ENCODE measurements at places on chromosomes 3 and 15. TPM values are rescaled to one million over a fixed set of nuclear protein-coding genes. Genes with fewer than 3 reads are reported as not detected.

RAB6B gene
- 9.5 TPM for total RNA-seq

ARGFX gene
- not detected for total RNA-seq

OIP5 gene
- total RNA-seq, result 0.40 TPM

NME9 gene
- 1.3 TPM for total RNA-seq

DNA sequence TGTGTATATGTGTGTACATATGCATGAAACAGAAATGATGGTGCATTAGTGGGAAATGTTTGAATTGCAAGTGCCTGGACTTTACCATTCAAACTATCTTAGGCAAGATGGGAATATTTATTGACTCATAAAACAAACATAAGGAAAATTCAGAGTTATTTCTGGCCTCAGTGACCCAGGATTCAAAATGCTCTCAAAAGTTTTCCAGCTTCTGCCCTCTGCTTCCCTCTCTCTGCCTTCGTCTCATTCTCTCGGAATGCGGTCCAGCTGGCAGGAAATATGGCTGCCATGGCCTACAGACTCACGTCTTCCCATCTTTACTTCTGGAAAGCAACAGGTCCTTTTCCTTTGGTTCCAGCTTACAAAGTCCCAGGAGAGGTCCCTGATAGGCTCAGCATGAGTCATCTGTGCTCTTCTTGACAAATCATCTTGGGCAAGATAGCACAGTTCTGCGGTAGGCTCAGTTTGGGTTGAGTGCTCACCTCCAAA lies 8.7 kb upstream of the ZNF774 start:
- DNase-seq, result no peak

- no peak for DNase-seq
These were observed 502.9 kb downstream of the PDCD6IP start for GRCh38 chr3:34301313-34301712.

GRCh38 chr3:64022451-64023186 lies 675 bp downstream of the PSMD6 start:
- no peak for DNase-seq

DNA sequence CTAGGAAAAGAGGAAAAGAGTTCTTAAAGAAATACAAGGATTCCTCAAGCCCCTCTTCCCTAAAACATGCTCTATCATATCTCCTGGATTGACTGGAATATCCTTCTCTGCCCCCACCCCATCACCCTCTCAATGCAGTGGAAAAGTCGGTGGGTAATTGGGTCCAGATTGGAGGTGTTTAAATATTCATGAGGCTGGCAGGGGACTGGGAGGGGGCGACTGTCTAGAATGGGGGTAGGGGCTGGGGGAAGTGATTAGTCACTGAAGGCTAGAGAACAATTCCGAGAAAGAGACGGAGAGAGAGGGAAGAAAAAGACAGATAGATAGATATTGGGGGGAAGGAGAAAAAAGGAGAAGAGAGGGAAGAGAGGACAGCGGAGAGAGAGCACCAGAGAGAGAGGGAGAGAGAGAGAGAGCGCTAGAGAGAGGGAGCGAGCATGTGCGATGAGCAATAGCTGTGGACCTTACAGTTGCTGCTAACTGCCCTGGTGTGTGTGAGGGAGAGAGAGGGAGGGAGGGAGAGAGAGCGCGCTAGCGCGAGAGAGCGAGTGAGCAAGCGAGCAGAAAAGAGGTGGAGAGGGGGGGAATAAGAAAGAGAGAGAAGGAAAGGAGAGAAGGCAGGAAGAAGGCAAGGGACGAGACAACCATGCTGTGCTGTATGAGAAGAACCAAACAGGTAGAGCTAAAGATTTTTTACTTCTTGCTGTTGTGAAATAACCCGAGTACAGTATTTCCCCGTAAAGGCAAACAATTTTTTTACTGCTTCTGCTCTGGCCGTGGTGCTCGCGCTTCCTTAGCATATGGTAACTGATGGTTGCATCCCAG lies at the start of gene GAP43:
TSS of gene GAP43 (plus strand) at position 467 of the 825 bp plus-strand sequence. CDS start at position 647, 180 bp downstream.
- peak; percentile 61 for DNase-seq

- no peak for DNase-seq
These were observed 18.5 kb downstream of the VIPR1 start for GRCh38 chr3:42520906-42521305.

DNA sequence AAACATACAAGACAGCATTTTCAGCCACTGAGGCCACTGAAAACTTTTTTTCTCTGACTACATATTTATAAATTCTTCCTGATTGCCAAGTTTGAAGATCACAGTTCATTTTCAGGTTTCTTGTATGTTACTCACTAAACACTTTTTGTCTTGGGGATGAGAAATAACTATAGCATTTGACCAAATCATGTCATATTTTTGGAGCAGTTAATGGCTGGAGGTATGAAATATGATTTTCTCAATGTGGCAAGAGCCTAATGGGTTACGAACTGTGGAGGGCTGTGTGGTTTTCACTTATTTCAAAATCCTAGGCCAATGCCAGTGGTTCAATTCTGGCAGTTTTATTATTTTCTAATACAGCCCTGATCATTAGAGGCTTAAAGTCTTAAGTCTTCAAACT lies 64.4 kb downstream of the USP13 start:
- no peak for DNase-seq

DNA sequence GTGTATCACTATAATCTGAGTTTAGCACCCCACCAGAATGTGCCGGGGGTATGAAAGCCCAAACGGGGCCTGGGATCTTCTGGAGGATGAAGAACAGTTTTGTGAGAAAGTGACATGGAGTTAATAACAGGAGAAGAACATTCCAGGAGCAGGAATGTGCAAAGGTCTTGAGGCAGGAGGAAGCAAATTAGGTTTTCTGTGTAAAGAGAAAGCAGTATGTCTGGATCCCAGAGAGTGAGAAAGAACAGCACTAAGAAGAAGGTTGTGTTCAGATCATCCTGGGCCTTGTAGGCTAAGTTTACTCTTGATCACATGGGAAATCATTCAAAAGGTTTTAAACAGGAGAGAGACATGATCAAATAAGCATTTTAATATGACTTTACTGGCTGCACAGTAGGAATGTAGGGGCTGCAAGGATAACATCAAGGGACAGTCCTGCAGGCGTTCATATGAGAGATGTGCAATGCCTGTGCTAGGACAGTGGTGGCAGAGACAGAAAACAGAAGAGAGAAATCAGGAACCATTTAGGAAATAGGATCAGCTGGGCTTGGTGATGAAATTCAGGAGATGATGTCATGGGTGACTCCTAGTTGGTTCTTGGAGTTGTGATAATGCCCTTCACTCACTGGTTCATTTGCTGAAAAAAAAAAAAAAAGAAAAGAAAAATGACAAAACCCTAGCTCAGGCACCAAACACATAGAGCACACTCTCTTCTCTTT lies 113.5 kb downstream of the TNIK start:
- DNase-seq, result no peak

- no peak for DNase-seq
These were observed 256.4 kb downstream of the FAM43A start for GRCh38 chr3:194941956-194942511.

- DNase-seq, result no peak
These were observed 174.7 kb upstream of the IL12A start for GRCh38 chr3:159813822-159814531.

DNA sequence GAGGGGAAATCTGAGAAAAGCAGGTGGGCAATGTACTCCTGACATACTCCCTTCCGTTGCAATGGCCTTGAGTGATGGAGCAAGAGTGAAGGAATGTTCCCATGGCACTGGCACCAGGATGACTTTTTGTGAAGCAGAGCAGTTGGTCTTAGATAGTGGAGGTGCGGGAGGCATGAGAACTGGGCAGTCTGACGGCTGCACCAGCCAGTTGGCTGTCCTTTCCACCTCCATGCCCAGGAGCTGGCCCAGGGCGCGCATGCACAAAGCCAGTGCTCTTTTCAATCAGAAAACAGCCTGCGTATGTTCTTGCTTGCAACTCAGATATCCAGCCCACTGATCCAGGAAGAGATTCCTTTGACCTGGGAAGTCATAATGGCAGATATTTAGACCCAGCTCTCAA lies 136.8 kb downstream of the PGPEP1L start:
- DNase-seq, result no peak
